SHP77 (cell line): ENCODE measurements at places on chromosomes 1 and 21.

DNA sequence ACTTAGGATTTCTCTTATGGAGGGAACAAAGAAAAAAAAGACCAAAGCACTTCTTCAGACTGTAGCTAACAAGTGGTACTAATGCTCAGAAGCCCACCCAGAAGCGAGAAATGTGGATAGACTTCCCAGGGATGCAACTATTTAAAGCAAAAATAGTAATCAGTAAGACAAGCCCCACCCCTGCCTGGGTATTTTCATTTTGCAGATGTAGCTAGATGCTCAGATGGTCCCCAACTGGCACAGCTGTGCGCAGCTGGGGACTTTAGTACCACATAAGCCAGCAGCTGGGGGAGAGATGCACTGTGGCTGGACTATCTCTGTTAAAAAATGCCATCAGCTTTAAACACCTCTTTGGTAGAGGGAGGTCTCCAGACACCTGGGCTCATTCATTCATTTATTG, 77.8 kb upstream of the SPAG17 start:
- DNase-seq = no peak

DNA sequence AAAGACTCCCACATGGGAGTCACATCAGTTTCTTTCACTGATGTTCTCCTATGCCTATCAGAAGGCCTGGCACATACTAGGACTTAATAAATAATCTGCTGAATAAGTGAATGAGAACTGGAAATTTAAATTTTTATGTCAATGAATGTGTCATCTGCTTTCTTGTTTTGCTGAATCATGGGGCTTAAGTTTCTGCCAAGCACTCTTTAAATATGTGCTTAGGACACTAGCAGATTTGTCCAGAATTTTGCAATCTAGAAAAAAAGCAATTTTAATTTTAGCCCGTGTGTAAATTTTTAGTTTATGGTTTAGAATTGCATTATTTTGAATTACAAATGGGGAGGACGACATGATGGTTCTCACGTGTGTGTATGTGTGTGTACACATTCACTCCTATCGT, 803.1 kb downstream of the USP25 start:
- no peak for DNase-seq

DNA sequence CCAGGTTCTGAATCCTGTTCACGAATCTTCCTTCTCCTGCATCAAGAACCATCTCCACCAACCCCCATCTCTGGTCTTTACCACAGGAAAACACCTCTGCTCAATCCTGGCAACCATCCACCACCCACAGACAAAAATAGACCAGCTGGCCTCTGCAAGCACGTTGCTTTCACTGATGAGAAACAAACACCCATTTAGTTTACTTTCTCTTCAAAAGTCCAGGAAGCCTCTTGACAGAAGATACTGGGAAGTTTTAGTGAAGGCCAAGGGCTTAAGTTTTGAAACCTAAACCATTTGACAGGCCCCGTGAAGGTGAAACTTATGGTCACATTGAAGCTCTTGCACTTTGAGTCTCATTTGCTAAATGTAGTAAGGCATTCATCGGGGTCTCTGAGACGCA, 122.6 kb upstream of the PPP2R5A start:
- DNase-seq = peak; percentile 10

DNA sequence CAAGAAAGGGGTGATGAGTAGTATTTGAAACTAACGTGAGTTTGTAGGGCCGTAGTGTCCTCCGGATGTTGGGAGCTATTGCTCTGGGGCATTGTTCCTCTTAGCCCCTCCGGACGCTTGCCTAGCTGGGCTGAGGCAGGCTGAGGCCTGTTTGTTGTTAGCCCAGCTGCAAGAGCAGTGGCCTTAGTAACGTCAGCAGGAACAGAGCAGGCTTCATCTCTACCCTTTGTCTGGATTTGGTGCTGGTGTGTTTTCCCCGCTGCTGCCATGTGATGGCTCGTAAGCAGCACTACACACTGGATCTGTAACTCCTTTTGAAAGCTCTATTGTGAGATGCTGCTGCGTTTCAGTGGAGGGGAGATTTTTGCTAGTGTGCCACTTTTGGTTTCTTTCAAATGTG, 57.6 kb downstream of the DNM3 start:
- peak; percentile 96 for DNase-seq

- no peak for DNase-seq
Observed at GRCh38 chr21:44820851-44821250, 3.0 kb upstream of the SUMO3 start.

- DNase-seq = no peak
Observed at GRCh38 chr1:33297911-33298622, 22.8 kb downstream of the A3GALT2 start.

DNA sequence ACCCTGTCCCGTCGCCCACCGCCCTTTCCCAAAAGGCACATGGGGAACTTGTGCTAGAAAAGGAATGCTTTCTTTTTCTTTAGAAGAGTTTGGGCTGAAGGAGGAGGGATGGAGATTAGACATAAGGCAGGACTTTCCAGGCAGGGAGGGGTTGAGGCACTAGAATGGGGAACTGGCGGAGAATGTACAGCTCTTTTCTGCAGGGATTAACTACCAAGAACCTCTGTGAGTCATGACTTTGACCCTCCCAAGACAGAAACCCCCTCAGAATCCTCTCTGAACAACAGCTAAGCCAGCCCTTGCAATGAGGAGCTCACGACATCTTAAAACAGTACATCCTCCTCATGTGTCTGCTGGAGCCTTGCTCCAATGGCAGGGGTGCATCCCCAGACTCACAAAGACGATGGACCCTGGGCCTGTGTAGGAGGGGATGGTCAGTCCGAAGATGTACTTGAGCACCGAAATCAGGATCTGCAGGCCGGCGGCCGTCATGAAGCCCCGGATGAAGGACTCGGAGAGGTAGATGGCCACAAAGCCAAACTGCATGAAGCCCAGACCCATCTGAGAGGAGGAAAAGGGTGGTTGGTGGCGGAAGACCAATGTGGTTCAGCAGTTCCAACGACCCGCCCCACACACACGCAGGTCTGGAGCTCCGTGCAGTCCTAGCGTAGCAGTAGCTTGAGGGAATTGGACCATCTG, 13.6 kb downstream of the SLC26A9 start:
- no peak for DNase-seq

DNA sequence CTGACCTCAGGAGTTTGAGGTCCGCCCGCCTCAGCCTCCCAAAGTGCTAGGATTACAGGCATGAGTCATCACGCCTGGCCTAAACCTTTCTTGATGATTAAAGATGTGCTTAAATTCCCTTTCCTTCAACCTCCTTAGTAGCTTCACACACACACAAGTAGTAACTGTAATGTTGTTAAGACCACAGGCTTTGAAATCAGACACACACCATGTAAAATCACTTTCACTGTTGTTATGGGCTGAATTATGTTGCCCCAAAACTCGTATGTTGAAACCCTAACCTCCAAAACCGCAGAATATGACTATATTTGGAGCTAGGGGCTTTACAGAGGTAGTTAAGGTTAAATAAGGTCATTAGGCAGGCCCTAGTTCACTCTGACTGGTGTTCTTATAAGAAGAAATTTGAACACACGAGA, 180.2 kb downstream of the NR5A2 start:
- no peak for DNase-seq

GRCh38 chr1:226121049-226121586, 58.6 kb downstream of the H3-3A start:
- DNase-seq = no peak

DNA sequence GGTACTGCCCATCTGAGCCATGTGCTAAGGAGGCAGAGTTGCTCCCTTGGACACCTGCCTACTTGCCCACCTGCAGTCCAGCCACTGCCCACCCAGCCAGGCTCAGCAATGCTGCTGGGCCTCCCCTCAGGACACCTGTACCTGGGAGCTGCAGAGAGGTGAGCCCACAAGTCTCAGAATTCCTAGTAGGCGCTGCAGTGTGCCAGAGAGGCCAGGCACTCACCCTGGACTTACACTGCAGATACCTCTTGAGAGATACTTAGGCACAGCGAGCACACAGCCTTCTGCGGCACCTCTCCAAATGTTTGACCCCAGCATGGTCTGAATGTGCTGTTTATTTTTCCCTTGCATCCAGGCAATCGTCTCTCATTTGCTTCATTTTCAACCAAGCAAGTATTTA, 71.0 kb downstream of the PGBD5 start:
- no peak for DNase-seq

- DNase-seq = no peak
Observed at GRCh38 chr1:47727051-47727696, 270.0 kb downstream of the TRABD2B start.

DNA sequence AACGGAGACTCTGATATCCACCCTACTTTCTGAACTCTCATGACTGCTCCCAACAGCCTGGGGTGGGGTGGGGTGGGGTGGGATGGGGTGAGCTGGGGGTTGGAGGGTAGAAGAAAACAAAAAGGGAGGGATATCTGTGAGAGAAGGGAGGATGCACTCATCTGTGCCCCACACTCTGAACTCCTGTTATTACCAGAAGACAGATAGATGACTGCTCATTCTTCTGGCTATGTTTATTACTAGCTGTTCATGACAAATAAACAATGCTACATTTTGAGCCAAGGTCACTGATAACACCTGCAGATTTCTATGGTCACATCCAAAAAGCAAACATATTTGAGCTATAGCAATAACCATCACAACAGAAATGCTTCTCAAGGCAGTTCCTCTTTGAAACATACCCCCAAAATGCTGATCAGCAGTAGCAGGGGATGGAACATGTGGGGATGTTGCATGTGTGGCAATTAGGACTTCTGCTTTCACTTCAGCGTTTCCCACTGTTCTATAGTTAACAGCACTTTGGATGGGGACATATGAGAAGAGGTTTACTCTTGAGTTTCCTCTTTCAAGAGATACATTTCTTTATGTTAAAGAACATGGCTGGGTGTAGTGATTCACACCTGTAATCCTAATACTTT, 43.3 kb downstream of the GPR3 start:
- DNase-seq = no peak

DNA sequence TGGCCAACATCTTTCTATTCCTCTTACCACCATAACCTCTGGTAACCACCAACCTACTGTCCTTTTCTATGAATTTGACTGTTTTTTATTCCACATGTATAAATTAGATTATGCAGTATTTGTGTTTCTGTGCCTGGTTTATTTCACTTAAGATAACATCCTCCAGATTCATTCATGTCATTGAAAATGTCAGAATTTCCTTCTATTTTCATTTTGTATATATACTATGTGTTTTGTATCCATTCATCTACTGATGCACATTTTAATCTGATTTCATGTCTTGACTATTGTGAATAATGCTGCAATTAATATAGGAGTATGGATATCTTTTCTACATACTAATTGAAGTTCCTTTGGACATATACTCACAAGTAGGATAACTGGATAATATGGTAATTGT, 403.2 kb downstream of the NCAM2 start:
- no peak for DNase-seq

DNA sequence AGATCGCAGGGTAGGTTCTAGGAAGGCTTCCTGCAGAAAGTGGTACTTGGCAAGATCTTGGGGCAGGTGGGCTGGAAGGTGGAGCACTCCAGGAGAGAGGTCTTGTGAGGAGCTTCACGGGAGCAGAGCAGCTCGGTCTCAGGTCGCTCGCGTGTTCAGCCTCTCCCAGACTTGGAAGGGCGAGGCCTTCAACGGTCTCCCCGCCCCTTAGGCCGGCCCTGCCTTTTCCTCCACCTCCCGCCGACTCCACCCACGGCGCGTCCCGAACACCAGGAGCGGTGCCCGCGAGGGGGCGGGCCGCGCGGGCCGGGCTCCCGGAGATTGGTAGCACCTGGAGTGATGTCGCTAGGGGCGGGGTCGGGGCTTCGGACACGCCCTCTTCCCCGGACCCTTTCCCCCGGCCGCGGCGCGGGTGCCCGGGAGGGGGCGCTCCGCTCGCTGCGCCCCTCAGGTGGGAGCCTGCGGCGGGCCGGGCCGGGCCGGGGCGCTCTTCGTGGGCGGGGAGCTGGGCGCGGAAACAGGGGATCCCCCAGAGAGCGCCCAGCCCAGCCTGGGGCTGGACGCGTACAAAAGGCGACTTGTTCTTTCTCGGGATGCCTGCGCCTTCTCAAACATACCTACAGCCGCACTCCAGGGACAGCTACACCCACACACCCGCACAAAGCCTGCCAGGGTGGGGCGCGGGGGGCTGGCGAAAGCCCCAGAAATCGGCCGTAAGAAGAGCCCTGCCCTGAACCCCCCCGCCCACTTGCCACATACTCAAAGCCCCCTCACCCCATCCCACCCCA, 35.5 kb downstream of the AHDC1 start:
- no peak for DNase-seq

GRCh38 chr1:24998563-24999245, 68.6 kb upstream of the RUNX3 start:
- no peak for DNase-seq

DNA sequence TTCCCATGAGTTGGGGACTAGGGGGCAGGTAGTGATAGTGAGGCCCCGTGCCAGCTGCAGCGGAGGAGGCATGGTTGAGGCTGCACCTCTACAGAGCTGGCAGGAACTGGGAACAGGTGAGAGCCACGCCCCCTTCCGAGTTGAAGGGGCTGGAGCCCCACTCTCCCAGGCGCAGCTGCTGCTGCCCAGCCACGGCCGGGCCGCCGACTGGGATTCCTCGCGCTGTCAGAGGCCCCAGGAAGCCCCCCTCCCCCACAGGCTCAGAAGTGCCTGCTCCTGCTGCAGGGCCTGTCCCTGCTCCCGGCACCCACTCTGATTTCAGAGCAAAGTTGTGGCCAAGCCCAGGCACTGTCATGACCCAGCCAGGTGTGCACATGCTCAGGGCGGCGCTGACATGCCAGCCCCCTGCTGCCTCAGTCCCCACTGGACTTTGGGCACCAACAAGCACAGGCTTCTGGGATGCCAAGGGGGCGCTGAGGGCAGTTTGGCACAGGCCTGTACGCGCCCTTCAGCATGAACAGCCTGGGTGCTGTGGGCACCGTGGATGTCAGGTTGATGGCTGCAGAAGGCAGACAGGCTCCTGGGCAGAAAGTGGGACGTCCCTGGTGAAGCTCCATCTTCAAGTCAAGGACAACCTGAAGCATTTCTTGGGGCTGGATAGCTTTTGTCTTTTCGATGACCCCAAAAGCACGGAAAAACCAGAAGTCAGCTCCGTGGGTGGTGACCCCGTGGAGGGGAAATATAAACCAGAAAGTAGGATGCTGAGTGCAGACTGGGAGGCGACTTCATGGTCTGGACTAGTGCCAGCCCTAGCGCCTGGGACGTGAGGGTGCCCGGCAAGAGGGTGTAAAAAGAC, 121.5 kb downstream of the SIM2 start:
- DNase-seq = no peak

DNA sequence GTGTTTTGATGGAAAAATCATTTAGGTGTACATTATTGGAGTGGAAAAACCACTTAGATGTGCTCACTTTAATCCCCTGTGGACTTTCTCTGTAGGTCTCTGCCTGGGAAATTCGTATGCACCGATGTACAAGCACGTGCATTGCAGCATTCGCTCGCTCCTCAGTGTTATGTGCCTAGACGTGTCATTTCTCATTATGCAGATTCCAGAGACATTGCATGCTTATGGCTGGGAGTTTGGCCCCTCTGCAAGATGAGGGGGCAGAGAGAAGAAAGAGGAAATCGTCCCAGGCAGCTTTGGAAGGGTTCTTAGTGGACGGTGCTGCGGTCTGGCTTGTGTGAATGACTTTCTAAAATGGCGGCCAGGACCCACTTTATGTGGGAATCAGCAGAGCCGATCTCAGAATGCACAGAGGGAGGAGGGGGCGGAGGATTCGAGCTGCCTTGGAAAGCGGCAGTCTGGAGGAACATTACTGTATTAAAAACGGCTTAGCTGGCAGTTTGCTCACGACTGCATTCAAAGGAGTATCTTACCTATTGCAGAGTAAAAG, 2.3 kb downstream of the SPEN start:
- DNase-seq = peak; percentile 83
